H7 (cell line): ENCODE measurements at places on chromosomes 1 and 21.

- DNase-seq: no peak
Measured at GRCh38 chr1:24683713-24684162, 40.6 kb downstream of the SRRM1 start.

DNA sequence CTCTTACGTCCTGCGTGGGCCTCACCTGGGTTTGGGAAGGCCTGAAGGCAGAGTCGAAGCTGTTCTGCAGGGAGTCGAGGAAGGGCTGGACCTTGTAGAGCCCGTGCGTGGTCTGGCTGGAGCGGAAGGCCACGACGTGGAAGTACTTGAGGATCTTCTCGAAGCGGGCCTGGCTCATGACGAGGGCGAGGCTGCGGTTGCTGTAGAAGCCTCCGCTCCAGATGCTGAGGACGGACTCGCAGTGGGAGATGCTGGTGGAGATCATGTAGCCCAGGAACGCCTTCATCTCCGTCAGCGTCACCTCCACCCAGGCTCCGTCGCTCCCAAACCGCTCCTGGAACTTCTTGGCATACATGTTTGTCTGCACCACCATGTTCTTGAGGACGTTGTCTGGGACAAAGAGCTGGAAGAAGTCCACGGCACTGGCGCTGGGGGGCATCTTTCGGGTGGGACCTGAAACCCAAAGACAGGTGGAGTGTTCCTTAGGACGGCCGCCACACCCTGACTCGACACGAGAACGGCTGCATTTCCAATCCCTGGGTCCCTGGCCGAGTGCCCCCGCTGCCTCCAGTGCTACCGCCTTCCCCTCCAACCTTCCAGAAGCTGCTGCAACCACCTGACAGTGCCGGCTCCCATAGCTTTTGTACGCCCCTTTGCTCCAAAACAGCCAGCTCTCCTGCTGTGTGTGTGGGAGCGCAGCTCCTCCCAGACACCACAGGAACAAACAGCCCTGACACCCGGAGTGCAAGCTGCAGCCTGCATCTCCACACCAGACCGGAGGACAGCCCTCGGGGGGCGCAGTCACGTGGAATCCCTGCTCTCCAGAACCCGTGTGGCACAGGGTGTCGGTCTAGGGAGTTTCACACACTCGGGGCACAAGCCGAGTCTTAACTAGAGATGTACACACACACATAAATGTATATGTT lies 69.0 kb downstream of the PGBD5 start:
- DNase-seq: peak; percentile 66

DNA sequence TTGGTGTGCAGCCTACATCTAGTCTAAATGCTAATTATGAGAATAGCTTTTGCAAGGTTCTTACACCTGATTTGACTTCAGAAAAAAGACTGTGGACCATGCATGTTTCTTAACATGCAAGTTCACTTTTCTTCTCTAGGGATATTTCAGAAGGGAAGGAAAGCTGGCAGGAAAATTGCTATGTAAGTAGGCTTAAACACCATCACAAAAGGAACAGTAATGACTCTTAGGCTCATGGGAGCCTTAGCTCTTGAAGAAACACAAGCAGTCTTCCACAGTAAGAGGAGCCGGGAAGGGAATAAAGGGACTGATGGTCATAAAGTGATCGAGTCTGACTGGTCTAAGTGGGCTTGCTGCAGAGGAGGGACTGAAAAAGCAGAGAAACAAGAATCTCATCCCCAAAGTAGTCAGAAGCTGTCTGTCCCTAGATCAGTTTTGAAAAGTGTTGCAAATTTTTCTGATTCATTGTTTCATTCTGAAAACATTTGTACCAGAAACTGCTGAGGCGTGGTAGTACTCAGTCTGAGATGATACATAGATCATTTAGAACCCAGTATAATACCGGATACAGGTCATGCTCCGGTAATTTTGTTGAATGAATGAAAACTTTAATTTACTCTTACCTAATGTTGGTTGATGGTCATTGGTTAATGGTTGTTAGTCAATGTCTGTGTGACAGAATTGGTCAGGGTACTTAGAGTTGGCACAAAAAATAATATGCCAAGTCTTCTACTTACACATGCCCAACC lies 40.9 kb downstream of the SMYD2 start:
- no peak for DNase-seq

- peak; percentile 69 for DNase-seq
Measured at GRCh38 chr21:36992671-36993070, 13.8 kb upstream of the RIPPLY3 start.

GRCh38 chr1:245054105-245054504 lies 100.7 kb upstream of the KIF26B start:
- DNase-seq: no peak

- DNase-seq: no peak
Measured at GRCh38 chr1:80214888-80215540, 1208.5 kb upstream of the ADGRL4 start.

DNA sequence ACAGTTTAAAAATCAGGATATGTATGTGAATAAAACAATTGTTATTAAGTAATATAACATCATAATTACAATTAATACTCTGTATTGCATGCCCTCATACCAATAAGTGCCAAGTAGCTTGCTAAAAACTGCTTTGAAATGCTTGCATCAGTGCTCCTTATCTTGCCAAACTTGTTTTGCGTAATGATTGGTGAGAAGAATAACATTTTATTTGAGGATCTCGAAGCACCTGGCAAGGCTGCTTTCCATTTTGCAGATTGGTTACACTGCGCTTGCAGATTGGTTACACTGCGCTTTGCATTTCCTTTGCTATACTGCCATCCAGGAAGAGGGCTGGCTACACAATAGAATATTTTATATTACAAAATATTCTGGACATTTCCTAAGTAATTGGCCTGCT lies 1.7 kb upstream of the PBX1 start:
- DNase-seq: no peak
